ENCODE measurements at places on chromosomes 13 and 19. TPM values are rescaled to one million over a fixed set of nuclear protein-coding genes. Genes with fewer than 3 reads are reported as not detected.

DNA sequence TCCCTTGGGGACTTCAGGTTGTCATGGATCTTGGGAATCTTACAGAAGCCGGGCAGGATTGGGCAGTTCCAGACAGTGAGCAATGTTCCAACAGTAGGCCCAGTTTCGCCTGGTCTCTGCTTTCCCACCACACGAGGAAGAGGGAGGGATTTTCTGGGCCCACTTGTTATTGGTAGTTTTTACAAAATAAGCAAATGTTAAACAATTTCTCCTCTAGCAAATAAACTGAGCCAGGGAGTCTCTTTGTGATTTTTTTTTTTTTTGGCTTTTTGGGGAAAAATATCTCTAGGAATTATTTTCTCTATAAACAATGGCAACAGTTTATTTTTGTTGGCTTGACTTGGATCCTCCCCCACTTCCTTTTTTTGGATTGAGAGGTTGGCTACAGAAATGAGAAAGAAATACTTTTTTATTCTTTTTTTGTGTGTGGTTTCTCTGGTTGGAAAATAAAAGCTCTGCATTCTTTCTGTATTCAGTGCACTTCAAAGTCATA is 89.3 kb downstream of the TM9SF2 start:
- no peak for DNase-seq

GRCh38 chr19:33634361-33635091 is 12.8 kb downstream of the CHST8 start:
- DNase-seq = no peak

DNA sequence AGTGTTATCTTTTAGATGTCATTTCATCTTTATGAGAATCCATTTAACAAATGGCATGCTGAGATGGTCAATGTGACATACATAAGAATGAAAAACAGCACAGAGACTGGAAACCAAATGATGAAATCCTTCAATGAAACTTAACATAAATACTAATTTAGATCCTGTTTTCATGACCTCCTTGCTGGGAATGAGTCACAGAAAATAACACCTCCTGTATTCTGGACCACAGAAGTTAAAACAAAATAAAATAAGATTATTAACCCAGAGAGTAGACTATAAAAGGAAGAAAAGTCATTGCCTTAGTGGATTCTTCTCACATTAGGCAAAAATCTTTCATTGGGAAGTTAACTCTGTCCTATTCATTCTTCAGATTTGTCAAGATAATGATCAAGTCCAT is 1.6 kb downstream of the DIAPH3 start:
- no peak for DNase-seq

DNA sequence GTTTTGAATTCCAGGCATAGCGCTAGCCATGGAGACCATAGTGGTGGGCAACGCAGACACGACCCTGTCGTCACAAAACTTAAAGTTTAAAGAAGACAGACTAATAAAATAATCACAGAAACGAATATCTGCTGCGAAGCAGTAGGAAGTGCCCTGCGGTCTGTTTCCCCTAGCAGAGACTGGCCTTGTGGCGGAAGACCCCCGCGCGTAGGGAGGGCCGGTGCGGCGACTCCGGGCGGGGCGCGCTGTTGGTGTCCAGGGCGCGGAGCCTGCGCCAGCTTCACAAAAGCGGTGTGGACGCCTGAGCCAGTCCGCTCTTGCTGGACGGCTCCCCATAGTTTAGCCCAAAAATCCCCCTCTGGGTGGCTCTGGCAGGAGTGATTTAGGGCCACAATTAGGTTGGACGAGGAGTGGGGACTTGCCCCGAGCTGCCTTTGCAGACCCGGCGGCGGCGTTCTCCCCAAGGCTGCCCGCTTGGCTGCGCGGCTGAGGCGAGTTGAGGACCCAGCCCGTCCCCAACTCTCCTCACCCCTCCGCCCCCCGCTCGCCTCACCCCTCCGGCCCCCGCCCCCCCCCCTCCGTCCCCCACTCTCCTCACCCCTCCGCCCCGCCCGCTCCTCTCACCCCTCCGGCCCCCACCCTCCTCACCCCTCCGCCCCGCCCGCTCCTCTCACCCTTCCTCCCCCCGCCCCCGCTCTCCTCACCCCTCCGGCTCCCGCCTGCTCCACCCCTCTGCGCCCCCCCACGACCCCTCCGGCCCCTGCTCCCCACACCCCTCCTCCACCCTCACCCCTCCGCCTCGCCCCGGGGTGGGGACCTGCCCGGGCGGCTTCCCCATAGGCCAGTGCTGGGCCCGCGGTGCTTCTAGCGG is 14.2 kb upstream of the LATS2 start:
- DNase-seq = no peak

DNA sequence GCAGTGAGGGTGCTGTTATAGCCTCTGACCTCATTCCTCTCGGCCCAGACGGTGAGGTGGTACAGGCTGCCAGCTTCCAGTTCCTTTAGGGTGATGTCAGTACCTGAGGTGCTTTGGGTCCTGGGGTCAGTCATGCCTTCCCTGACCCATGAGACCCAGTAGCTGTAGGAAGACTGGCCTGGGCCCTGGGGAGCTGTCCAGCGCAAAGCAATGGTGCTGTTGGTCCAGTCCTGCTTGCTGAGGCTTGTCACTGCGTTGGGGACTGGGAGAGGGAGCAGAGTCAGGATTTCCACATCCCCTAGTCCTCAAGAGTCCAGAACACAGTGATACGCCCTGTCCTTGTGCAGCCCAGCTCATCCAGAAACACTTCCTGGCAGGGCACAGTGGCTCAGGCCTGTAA is 10.7 kb downstream of the PTPRH start:
- DNase-seq = no peak

DNA sequence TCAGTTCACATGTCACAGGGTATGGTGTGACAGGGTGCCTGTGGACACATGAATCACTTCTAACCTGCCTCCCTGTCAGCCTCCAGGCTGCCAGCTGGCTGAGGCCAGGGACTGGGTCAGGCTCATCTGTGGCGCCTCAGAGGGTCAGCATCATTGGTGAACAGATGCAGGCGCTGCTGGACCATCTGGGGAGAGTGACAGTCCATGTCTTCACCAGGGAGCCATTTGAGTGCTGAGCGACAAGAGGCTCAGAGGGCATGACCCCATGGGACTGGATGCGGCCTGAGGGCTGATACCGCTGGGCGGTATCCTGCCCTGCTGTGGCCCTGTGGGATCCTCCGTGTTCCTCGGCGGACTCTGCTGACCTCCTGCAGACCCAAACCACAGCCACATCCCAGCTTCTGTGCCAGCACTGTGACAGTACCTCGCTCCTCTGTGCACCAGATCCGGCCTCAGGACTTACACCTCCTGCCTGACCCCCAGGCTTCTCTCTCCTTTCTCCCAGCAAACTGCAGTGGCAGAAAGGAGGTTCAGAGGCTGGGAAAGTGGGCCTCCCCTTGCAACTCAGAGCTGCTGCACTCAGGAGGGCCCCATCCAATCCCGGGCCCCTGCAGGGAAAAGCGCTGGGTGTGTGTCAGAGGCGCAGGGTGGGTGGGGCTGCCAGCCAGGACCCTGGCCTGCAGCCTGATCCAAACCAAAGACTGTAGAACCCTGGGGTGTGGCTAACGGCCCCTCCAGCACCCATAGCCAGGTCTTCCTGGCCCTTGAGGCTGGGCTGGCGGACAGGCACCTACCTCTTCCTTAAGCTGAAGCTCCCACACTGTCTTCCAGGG is 10.2 kb downstream of the ACTMAP start:
- DNase-seq = no peak

- DNase-seq = no peak
Measured at GRCh38 chr19:41447732-41448332, 4.9 kb downstream of the ERICH4 start.

- no peak for DNase-seq
Measured at GRCh38 chr13:101258071-101258470, 158.2 kb downstream of the NALCN start.

GRCh38 chr13:74773248-74773647 is 639.0 kb upstream of the KLF12 start:
- no peak for DNase-seq

DNA sequence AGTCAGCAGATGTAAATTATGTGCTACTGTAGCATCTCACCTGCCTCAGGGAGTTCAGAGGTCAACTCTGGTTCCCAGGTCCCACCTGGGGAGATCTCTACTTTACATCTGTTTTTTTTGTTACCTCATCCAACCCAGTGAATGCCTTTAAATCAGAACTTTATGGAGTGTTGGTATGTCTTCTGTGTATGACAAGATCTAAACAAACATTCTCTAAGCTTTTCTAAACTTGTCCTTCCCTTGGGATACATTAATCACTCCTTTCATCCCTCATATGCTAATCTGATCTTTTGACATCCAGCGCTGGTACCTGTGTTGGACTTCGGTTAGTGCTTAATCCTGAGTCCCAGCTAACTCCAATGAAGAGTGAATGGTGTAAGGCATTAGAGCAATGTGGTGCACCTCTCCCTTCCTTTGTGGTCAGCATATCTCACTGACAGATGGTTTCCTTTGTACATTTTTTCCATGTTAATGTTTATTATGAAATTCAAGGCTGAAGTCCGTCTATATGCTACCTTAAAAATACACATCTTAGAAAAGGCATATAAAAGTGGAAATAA is 213.4 kb downstream of the ABCC4 start:
- no peak for DNase-seq

DNA sequence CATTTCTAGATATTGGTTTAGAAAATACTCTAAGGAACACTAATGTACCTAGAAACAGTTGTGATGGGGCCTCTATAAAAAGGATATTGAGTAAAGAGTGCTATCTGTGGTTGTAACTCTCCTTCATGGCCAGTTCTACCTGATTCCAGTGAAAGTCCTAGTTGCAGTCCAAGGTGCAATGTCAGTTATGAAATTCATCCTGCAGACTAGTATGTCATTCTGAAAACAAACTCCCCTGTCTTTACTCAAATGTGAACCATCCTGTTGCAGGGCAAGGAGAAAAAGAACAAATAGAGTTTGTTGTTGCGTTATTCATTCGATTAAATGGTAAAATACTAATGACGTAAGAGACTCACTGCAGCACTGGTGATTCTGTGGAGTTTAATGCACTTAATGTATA is 18.3 kb upstream of the N4BP2L1 start:
- DNase-seq = no peak

GRCh38 chr19:46724468-46724867 is 7.6 kb upstream of the PRKD2 start:
- DNase-seq = no peak

DNA sequence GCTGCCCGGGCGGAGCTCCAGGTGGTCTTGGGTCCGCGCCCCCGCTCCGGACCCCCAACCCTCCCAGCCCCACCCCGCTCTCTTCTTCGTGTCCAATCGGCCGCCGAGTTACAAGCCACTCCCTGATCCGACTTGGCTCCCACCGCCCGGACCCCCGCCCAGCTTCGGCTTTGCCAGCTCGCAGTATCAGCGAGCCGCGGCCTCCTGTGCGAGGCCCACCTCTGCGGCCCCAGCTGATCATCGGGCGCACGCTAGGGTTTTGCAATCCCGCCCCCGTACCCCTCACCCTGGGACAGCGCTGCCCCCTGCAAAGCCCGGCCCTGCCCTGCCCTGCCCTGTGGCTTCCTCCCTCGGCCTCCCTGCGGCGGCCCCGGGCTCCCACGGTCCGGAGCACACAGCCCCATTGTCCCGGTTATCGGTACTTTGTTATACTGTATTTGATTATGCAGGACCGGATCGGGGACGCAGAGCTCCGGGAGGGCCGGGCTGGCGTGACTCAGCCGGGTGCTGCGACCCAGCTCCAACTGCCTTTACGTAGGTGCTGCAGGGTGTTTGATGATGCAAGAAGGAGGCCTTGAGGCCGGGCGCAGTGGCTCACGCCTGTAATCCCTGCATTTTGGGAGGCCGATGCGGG is 598 bp upstream of the LPAR2 start:
- peak; percentile 46 for DNase-seq

DNA sequence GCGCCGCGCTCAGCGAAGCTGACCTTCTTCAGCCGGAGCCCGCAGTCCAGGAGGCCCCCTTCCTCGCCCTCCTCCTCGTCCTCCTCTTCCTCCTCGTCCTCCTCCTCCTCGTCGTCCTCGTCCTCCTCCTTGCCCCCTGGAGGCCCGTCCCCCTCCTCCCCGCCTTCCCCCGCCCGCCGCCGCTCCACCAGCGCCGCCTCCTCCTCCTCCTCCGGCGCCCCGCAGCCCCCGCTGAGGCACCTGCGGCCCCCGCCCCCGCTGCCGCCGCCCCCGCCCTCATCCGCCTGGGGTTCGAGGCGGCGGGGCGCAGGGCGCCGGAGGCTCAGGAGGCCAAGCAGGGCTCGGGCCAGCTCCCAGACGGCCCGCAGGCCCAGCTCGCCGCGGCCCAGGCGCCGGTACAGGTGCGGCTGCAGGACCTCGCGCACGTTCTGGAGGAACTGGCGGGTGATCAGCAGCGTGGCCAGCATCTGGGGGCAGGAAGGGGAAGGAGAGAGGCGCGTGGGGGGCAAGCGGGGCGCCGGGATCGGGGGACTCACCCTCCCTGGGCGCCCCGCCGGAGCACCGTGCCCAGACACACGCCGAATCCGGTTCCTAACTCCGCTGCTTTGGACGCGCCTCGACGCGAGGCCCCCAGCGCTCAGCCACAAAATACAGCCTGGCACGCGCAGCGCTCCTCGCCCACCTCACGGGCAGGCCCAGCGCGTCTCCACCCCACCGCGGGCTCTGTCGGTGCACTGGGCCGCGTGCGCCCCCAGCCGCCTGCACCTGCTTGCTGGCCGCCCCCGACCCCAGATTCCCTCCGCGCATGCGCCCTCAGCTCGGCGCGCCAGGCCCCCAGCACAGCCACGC is 5.9 kb downstream of the ANO8 start:
- DNase-seq = no peak

- no peak for DNase-seq
Measured at GRCh38 chr19:55437410-55437809, 5.7 kb downstream of the SHISA7 start.

DNA sequence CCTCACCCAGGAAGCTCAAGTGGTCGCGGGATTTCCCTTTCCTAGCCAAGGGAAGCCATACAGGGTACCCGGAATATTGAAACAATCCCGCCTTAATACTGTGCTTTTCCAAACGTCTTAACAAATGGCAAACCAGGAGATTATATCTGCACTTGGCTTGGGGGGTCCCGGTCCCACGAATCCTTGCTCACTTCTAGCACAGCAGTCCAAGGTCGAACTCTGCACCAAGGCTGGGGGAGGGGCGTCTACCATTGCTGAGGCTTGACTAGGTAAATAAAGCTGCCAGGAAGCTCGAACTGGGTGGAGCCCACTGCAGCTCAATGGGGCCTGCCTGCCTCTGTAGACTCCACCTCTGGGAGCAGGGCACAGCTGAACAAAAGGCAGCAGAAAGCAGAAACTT is 1644.8 kb downstream of the PCDH9 start:
- DNase-seq = no peak

- no peak for DNase-seq
Measured at GRCh38 chr19:2574478-2574931, 98.6 kb downstream of the GADD45B start.

Gene SBK2
- polyA plus RNA-seq = 0.96 TPM

Gene EDDM13
- 3.0 TPM for polyA plus RNA-seq

Gene CGB5
- polyA plus RNA-seq = 0.18 TPM

Gene ZNF850
- 3.1 TPM for polyA plus RNA-seq

Gene CGB3
- polyA plus RNA-seq = 0.26 TPM

Gene KL
- polyA plus RNA-seq = 50.3 TPM

Gene MATK
- polyA plus RNA-seq = 1.3 TPM

Gene FCER2
- polyA plus RNA-seq = 1.2 TPM

Data from left renal pelvis (tissue), 4 donors.